Bronchial epithelial cell (primary cell): ENCODE measurements at places on chromosomes 4 and X. TPM values are rescaled to one million over a fixed set of nuclear protein-coding genes. Genes with fewer than 3 reads are reported as not detected.
A peak's percentile ranks its signal among the peaks of the same experiment; 100 is the strongest.

MAGED4 gene
- total RNA-seq, result 0.26 TPM in 1 of 2 replicates, not detected in the other

GRPR gene
- not detected in 2 replicates for total RNA-seq

BGN gene
- total RNA-seq, result 0.26 TPM in 1 of 2 replicates, not detected in the other

EREG gene
- 30.7 and 31.1 TPM in 2 replicates for total RNA-seq

TECRL gene
- total RNA-seq, result not detected in 2 replicates

- peak; percentile 54 for DNase-seq
Measured at GRCh38 chr4:10100734-10101216, 15.8 kb downstream of the WDR1 start.

DNA sequence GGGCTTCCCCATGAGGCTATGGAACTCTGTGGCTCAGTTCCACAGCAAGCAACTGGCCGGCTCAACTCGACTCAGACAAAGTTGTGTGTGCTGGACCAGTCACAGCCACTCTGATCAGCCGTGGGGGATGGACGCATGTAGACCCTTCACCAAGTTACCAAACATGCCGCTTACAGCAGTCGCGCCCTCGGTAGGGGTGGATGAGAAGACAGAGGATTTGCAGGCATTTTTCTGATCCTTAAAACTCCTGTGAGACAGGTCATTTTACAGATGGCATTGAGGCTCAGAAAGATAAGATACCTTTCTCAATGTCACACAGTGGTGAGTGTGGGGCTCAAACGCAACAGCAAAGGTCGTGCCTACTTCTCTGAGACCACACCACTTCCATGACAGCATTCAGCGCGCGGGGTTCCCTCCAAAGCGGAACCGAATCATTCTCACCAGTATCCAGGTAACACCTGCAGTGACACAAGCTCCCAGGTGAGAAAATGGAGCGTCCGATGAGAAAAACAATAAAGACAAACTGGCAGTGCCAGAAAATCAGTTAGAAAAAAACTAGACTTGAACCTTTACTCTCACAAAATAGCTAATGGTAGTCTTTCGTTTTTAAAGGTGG is 83.6 kb downstream of the RELL1 start:
- no peak for DNase-seq

- DNase-seq, result no peak
Measured at GRCh38 chr4:84957514-84958420, 8.7 kb downstream of the WDFY3 start.

DNA sequence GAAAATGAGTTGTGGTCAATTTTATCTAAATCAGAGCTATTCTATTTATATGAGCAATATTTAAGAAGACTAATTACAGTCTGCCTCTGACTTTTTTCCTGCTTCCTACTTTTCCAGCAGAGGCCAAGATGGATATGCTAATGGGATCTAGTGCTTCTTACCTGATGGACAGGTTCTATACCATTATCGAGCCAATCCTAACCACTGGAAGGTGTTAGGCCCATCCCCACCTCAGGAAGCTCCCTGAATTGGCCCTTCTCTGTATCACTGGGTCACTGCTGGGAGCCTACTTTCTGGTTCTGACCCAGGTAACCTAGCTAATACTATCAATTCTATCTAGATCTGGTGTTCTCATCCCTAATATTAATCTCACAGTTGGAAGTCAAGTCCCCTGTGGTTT is 577 bp upstream of the YIPF7 start:
- DNase-seq, result no peak

DNA sequence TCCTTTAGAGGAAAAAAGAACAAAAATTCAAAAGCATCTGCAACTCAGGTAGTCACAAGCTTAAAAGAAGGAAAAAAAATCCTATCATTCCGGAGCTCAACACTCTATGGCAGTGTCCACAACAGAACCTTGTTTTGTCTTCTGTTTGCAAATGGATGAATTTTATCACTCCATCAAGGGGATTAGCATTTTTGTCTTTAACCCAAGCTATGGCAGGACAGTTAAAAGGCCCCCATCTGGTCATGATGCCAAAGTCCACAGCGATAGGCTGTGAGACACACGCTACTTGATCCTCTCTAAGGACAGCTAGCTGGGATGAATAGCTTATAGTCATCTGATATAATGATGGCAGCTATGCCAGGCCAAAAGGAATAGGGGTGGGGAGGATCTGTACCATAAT is 16.6 kb downstream of the AMER1 start:
- no peak for DNase-seq

DNA sequence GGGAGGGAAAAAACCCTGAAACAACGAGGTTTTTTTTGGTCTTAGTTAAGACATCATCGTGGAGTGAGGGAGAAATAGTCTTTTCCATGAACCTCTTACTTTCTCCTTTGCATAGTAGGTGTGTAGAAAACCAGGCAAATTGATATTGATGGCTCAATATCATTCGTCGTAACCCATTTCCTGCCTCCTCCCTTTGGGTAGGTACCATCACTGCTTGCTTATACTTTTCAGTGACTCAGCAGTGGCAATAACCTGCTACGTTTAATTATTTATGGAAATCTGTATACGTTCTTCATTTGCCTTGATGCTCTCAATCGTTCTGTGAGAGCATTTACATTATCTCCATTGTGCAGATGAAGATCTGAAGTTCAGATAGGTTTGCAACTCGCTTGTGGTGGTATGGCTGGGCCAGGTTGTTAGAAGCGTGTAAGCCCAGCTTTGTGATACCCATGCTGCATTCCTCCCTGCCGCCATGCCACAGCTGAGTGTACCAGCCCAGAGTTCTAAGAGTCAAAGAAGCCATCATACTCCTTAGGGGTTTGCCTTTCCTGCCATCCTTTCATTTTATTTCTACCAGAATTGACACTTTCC is 212.9 kb downstream of the ARHGAP10 start:
- DNase-seq, result no peak

DNA sequence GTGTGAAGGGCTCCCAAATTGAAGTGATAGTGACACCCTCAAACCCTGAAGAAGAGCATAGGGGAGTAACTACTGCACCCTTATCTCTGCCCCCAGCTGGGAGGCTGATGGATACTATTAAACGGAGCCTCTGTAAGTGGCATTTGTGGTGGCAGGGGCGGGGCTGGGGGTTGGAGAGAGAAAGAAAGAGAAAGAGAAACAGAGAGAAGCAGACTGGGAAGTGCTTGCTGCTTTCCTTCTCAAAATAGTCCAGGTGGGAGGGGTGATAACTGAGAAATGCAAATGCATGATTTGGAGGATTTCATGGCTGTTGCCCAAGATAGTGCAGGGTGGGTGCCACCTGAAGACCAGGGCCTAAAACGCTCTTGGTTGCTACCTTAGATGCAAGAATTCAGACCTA is 253.5 kb upstream of the GATB start:
- no peak for DNase-seq

DNA sequence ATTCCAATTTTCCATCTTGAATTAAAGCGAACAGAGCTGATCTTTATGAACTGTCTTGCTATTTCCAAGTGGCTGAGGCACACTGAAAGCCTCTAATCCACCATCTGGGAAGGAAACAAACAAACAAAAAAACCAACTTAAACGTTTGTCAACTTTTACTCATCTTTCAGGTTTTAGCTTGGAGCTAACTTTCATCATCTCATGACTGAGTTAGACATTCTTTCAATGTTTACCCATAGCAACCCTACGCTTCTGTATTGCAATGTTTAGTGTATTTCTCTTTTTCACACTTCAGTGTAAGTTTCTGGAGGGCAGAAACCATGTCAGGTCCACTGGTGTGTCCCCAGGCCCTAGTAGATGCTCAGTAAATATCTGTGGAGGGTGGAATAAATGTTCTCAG is 343.8 kb downstream of the GBA3 start:
- DNase-seq, result peak; percentile 41
